ENCODE measurements at places on chromosomes 7 and 10.

- no peak for DNase-seq
Observed at GRCh38 chr7:70700941-70701425, 431.0 kb upstream of the GALNT17 start.

GRCh38 chr10:73894245-73894971 lies 16.5 kb upstream of the PLAU start:
- peak; percentile 87 for DNase-seq

GRCh38 chr7:1714583-1715330 lies 44.7 kb downstream of the ELFN1 start:
- DNase-seq: no peak

DNA sequence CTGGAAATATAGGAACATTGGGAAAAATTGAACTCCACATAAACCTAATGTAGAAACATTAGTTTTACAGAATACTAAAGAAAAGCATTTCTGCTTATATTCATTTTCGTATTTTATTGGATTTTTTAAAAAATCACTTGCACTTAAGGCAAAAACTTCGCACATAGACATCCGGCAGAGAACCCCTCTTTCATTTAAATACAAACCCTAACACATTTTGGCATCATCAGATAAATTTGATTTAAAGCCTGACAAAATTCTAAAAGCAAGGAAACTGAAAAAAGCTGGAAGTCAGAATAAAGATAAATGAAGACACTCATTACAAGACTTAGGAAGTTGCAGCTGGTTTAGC lies 396 bp upstream of the EXOC4 start:
- no peak for DNase-seq

- DNase-seq: peak; percentile 65
Observed at GRCh38 chr7:90570373-90570959, 25.7 kb upstream of the CDK14 start.

GRCh38 chr7:81138870-81139269 lies 220.0 kb upstream of the SEMA3C start:
- no peak for DNase-seq

- no peak for DNase-seq
Observed at GRCh38 chr7:130394421-130395195, 14.3 kb downstream of the CPA1 start.

GRCh38 chr7:144069953-144070352 lies 342 bp downstream of the OR2A25 start:
- DNase-seq: no peak

DNA sequence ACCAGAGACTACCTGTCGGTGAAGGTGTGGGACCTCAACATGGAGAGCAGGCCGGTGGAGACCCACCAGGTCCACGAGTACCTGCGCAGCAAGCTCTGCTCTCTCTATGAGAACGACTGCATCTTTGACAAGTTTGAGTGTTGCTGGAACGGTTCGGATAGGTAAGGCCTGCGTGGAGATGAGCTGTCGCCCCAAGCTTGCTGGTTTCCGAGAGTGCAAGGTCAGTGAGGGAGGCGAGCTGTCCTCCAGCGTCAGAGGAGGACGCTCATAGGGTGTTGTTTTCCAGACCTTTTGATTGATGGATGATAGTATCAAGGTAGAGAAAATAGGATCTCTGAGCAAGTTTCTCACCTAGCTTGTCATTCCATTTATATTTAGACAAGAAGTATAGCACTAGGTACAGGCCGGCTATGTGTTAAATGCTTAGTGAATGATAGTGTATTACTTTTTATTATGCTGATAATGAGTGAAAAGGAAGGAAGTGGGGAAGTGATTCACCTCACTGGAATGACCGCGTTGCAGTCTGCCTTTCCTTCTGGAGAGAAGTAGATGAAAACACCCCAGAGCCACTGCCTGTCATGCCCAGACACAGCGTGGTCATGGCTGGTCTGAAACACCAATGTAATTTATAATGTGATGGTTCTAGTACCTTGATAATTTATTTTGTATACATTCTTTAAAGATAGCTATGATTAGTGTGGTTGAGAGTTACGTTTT lies 33.9 kb downstream of the BNIP3 start:
- peak; percentile 81 for DNase-seq

DNA sequence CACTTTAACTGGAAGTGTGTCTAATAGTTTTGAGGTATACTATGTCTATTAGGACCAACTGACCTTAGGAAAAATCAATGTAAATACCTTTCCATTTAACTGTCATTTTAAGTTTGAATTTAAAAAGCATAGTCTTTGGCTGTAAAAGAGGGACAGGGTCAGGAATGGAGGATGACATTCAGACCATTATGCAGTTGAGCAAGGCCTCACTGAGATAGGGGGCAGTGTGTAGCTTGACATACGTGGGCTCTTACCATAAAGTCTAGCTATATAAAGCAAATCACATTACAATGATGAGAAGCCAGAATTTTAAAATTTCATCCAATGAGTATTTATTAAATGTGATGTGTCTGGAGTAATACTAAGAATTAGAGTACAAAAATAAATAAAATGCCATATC lies 17.9 kb downstream of the PALS2 start:
- DNase-seq: no peak

- no peak for DNase-seq
Observed at GRCh38 chr10:118682533-118682932, 72.2 kb downstream of the CACUL1 start.

DNA sequence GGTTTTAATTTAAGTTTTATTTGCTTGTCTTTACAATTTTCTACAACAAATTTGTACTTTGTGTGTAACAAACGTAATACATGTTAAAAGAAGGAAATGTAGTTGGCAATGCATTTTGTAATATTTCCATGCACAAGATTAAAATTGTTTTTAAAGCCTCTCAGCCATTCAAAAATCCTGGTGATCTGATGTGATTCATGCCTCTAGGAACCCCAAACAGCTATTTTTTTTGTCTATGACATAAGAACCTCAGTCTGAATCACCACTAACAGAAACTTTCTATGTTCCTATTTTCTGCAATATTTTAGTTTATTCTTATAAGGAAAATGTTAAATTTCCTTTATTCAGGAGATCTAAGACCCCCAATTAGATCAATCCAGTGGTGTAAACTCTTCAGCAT lies 183.1 kb upstream of the YAE1 start:
- DNase-seq: peak; percentile 18
